ENCODE measurements at places on chromosomes 2 and 18.

GRCh38 chr2:217795706-217796465 lies 206.9 kb downstream of the TNS1 start:
- DNase-seq, result no peak

- DNase-seq, result no peak
Observed at GRCh38 chr2:38863061-38863695, 12.6 kb downstream of the DHX57 start.

DNA sequence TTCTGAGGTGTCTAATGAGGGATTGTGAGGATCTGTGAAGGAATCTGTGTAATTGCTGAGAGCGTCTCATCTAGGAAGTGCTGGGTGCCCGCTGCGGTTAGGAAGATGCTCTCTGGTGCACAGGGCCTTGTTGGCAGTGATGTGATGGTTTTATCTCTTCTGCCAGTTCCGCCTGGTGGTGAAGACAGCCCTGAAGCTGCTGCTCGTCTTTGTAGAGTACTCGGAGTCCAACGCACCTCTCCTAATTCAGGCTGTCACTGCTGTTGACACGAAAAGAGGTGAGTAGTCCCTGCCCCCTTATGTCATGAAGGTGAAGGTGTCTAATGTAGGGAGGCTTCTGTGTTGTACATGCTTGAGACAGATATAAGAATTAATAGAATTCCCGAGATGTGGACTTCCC lies 234.2 kb downstream of the TPGS2 start:
- no peak for DNase-seq

DNA sequence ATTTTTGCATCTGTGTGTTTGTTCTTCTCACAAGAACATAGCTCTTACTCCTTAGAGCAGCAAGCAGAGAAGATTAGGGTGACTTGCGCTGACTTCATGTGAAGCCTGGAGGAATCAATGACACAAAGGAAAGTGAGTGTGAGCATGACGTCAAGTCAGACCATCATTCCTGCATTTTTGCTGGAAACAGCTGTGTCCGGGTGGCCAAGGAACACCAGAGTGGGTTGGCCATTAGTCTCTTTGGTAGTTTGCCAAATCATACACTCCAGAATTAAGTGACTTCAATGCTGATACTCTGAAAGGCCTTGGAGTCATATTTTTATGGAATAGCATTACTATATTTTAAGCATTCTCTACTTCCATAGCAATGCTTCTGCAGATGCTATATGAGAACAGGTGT lies 597.2 kb downstream of the DCDC2C start:
- no peak for DNase-seq

- DNase-seq, result no peak
Observed at GRCh38 chr18:37156330-37156942, 327.5 kb downstream of the KIAA1328 start.

DNA sequence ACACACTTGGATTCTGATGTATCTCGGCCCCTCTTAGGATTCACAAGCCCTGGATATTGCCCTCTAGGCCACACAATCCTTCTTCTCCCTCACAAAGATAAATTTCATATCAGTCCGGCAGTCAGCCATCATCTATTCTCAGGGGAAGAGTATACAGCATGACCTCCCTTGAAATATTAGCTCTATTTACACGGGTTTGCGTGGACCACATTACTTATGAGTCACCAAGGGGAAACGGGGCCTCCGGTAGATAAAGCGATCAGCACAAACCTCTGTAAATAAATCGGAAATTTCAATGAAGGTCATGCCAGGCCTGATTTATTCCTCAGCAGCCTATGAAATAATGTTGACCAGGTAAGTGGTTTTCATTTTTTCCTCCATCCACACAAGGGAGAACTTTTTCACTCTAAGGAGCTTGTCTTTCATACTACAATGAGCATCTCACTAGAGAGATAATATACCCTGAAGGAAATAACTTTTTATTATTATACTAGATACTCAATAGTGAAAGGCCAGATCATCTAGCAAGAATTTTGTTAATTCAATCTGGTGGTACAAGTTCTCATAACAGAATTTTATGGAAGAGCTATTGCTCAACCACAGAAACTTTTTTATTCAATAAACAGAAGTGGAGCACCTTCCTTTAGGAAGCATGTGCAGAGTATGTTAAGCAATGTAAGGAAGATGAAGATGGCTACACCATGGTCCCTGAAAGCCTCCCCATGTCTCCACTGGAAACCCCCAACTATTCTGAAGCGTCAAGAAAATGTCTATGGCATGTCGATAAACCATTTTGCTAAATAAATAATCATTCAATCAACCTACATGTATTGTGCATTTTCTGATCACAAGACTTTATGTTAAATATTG lies 125.2 kb upstream of the PIK3C3 start:
- DNase-seq, result no peak

DNA sequence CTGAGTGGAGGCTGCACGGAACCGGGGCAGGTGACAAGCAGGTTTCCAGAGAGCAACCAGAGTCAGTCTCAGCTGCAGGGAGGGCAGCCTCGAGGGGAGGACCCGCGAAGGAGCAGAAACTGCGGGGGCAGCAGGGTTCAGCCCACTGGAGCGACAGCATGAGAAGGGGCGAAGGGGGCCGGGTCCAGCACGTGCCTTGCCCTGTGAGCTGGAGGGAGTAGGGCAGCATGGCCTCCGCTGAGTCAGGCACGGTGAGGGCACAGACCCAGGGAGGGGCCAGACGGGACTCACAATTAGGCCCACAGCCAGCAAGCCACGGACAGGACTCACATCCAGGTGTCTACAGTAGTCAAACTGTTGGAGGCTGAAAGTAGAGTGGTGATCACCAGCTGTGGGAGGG lies 22.7 kb upstream of the ATP9B start:
- no peak for DNase-seq

GRCh38 chr2:217527590-217528202 lies 475.1 kb downstream of the TNS1 start:
- DNase-seq, result no peak

DNA sequence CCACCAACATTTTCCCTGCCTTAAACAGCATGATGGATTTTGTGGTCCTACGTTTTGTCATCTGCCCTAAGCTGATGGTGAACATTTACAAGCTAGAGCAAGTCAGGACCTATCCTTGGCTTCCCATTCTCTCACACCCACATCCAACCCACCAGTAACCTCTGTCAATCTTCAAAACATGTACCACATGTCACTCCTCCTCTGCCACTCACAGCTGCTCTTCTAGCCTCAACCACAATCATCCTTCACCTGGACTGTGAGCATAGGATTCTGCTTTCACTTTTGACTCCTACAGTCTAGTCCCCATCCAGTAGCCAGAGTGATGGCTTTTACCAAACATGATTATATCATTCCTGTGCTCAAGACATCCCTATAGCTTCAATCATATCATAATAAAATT lies 279.8 kb upstream of the DLGAP1 start:
- no peak for DNase-seq

DNA sequence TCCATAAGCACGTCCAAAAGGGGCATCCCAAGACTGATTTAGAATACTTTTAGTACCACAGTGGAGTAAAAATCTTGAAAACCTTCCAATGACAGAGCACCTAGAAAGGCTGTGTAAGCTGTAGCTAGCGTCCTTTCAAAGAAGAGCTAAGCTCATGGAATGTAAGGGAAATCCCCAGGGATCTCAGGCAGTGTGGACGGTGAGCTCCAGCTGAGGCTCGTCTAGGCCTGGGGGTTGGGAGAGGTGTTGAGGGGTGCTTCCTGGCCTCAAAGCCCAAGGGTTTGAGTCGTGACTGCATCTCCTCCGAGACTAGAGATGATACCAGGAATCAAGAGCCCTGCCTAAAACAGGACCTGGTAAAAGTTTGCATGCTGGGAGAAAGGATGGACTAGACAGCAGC lies 7.6 kb downstream of the CTIF start:
- no peak for DNase-seq

- DNase-seq, result peak; percentile 54
Observed at GRCh38 chr2:26756337-26756736, 7.7 kb upstream of the SLC35F6 start.

GRCh38 chr2:48205137-48205798 lies 299.0 kb upstream of the FBXO11 start:
- DNase-seq, result no peak

DNA sequence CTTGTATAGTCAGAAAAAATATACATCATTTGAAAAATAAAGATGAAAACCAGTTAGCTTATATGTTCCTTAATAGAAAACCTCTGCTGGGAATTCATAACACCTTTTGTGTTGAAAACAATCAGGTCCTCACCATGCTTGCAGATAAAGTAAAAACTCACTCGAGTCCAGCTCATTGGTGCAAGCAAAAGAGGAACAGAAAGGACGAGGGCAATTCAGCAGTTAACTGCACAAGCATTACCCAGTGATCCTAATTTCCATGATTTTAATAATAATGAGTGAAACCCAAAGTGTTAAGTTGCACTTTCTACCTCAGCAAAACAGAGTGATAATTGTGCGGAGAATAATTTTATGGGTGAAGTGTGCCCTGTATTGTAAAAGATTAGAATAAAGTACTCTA lies 839.9 kb downstream of the BCL11A start:
- no peak for DNase-seq

- DNase-seq, result no peak
Observed at GRCh38 chr2:189492451-189492850, 51.2 kb downstream of the WDR75 start.

DNA sequence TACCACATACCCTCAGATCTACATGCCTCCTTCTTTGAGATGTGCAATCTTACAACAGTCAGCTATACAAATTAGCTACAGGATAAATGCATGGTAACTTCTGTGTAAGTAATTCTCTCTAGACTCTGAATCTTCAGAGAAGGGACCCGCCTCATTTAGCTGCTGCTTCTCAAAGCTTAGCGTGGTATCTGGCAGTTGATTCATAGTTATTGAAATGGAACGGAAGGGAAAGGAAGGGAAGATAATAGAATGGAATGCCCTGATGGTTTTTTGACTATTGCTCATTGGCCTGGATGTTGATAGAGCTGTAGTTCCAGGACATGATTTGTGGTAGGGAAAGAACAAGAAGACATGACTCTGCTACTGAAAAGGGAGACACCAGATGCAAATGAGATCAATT lies 498.1 kb upstream of the CRIM1 start:
- no peak for DNase-seq

- DNase-seq, result no peak
Observed at GRCh38 chr2:118846953-118847761, at the start of gene EN1. Gene EN1, minus strand, starts transcription at chr2:118847648. Its CDS starts 481 bp downstream, at chr2:118847167.

DNA sequence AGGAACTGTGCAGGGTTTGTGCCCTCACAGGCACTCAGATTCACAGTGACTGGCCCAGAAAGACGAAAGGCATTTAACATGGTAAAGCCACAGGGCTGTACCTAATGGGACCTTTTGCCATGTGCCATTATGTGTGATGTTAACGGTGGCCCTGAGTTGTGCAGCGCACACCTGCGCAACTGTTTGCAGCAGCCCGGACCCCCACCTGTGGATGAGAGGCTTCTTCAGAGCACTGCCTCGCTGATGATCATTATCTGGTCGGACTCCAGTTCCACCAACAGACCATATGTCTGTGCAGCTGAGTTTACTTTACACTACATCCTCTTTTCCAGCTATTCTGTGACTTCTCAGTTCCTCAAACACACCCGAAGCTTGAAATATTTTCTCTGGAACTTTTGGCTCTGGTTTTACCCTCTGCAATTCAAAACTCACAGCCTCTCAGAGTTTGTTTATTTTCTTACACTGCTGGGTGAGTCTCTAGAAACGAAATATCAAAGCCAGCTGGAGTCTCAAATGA lies 35.6 kb upstream of the UBE2F start:
- DNase-seq, result peak; percentile 75

DNA sequence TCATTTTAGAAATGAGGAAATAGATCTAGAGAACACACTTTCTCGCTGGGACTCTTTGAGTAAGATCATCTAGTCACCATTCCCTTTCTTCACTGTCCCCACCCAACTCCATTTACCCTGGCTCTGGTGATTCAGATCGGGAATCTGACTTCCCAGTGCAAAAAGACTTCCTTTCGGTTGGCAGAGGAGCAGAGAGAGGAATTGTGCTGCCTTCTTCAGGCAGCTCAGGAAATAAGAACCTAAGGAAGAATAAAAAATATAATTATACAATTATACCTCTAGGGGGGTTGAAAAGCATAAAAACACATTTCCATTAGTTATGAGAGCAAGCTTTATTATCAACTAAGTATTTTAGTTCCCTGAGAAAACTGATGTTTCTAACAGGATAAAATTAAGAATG lies 9.3 kb upstream of the MPP4 start:
- no peak for DNase-seq

DNA sequence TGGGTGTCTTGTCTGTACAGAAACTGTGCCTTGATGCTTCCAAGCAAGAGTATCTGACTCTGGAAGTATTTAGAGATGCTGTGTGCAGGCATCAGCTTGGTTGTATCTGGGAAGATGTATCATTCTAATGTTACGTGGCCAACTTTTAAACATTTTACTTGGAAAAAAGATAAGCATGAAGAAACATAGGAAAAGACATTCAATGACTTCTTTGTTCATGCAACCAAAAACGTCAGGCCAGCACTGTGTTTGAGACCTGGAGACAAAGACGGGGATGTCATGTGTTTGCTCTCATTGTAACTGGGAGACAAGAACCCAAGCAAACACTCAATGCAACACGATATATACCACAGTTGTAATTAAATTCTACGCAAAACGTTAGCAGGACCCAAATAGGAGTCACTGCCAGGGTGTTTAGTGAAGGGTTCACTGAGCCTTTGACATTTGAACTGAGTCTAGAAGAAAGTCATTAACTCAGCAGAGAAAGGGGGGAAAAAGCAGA lies 8.9 kb upstream of the SESTD1 start:
- DNase-seq, result no peak

GRCh38 chr2:128525653-128526052 lies 207.0 kb upstream of the HS6ST1 start:
- DNase-seq, result no peak

DNA sequence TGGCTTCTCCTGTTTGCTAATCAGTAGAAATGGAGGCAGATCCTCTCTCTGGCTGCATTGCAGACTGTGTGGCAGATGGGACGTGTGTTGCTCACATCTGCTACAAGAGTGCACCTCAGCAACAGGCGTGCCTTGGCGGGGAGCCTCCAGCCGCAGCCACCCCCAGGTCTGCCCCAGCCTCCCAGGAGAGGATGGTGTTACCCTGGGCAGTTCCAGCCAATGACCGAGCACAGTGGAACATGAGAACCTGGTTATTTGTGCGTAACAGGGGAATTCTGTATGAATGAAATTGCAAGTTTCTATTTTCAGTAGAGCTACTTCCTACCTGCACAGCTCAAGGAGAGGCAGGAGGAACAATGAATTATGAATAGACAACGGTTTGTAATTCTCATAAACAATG lies 130.6 kb upstream of the CBLN2 start:
- DNase-seq, result no peak

- no peak for DNase-seq
Observed at GRCh38 chr2:28746429-28747111, 5.1 kb upstream of the PPP1CB start.

- peak; percentile 34 for DNase-seq
Observed at GRCh38 chr2:201950606-201951005, 83.0 kb upstream of the FZD7 start.

- peak; percentile 85 for DNase-seq
Observed at GRCh38 chr2:16664052-16664731, 1.4 kb downstream of the CYRIA start.

- no peak for DNase-seq
Observed at GRCh38 chr18:79510731-79511241, 115.1 kb downstream of the NFATC1 start.

All from suppressor macrophage (primary cell).